ENCODE measurements at places on chromosomes 2 and 18.

DNA sequence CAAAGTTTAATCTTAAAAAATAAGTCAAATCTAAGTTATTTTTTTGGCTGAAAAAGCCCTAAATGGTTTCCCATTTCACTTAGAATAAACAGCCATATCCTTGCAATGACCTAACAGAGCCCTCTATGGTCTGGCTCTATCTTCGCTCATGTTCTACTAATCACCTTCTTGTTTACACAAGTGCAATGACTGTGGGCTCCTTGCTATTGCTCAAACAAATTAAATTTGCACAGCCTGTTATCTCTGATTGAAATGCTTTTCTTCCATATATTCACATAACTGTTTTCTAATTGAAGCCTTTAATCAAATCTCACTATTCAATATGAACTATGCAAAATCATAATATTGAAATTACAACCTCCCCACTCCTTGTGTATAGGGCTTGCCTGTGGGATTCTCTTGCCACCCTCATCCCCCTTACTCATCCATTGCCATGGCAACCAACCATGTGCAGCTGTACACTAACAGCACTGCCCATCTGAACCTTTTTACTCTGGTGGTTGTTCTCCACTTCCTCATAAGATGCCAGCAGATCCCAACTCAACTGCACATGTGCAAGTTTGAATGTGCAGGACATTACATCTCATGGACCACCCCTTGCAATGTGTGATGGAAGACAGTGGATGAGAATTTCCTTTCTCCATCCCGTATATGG lies 1083.2 kb downstream of the SOCS6 start:
- no peak for DNase-seq

GRCh38 chr2:98793897-98794830 lies 63.2 kb upstream of the MGAT4A start:
- DNase-seq: no peak

- no peak for DNase-seq
These were observed 500.9 kb downstream of the BCL11A start for GRCh38 chr2:60052601-60053000.

- DNase-seq: no peak
These were observed 20.5 kb upstream of the LRPPRC start for GRCh38 chr2:44016282-44016681.

DNA sequence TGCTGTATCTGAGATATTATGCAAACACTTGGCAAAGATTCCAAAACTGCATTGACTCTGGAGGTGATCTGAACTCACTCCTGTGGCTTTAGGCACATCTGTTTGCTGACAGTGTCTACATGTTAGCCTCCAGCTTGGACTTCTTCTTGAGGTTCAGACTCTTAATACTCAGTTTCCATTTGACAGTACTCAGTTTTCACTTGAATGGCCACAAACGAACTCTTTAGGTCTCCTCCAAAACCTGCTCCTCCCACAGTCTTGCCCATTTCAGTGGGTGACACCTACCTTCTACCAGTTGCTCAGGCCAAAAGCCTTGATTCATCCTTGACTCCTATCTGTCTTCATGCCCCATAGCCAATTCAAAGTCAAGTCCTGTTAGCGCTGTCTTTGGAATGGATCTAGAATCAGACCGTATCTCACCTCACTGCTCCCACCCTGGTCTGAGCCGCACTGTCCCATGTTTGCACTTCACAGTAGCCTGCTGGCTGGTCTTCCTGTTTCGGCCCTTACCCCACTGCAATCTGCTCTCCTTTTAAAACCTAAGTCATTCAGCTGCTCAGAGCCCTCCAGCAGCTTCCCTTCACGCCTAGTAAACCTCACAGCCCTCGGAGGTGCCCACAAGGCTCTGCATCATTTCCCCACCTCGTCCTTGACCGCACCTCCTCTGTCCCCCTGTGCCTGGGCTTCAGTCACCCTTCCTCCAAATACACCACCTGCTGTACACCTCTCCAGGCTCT lies 10.5 kb downstream of the ATG16L1 start:
- DNase-seq: no peak

DNA sequence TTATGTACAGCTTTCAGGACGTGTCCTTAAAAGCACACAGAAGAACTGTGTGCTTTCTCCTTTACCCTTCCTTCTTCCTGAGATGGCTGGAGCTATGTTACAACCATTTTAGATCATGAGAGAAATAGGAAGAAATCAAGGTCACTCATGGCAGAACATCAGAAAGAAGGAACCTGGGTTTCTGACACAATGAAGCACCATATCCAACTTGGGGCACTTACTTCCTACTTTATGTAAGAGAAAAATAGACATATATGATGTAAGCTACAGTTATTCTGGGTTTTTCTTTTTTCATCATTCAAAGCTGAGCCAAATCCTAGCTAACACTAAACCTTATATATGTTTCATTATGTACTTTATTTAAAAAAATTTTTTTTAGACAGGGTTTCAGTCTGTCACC lies 79.5 kb downstream of the FAM161A start:
- no peak for DNase-seq

DNA sequence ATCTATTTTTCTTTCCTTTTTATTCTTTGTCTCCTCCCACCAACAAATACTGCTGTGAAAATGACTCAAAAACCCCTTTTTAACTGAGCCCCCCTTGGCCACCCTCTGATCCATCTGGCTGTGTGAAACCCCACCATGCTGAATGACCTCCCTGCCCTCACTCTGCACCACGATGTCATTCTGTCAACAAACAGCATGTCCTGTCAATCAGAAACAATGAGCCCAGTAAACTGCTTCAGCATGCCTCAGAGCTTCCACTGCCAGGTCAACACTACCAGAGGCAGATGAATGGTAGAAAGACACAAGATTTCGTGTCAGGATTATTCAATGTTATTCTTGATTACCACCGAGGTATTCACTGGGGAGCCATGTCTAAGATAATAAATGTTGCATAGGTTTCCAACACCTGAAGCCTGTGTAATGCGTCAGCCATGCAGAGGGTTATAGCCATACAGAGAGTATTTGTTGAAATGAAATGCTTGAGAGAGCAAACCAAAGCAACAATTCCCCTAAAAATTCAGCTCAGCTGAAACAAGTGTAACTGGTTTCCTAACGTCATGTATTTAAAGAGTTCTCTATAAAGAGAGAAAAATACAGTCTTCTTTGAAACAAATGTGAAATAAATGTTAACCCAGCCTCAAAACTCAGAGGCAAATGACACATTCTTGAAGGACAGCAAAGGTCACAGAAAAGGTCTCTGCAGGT lies 76.7 kb downstream of the LRP2 start:
- DNase-seq: no peak

DNA sequence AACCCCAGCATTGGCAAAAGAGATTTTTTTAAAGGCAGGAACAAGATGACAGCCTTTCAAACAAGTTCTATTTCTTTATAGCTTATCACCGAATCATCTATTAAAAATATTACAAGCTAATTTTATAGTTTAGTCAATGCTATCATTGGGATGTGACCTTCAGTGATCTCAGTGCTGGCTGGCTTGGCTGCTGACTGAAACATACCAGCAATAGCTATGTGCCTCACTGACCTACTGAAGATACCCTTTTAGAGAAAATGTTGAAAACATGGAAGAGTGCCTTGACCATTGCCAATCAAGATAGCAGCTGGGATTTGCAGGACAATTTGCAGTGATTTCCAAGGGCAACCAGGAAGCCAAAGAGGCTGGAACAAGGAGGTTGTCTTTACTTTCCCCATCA lies 44.0 kb downstream of the CSRNP3 start:
- DNase-seq: no peak

- no peak for DNase-seq
These were observed at the start of gene IL36A for GRCh38 chr2:113005030-113005509. TSS of gene IL36A (plus strand) at chr2:113005459. CDS start at chr2:113005872, 413 bp downstream.

GRCh38 chr2:217790195-217790594 lies 212.6 kb downstream of the TNS1 start:
- DNase-seq: no peak

- DNase-seq: no peak
These were observed 316 bp downstream of the WDR12 start for GRCh38 chr2:202911203-202911511.

All from NCI-H345 (cell line).